Stimulated activated CD8-positive, alpha-beta memory T cell treated with anti-CD3 and anti-CD28 coated beads, Interleukin-15, amount 100 ng/mL, for 1 hour (primary cell): ENCODE measurements at places on chromosomes 1 and 21.

- no peak for DNase-seq
Observed at GRCh38 chr1:47661040-47661439, 223.2 kb downstream of the FOXD2 start.

- DNase-seq: no peak
Observed at GRCh38 chr1:29303201-29304024, 67.1 kb downstream of the PTPRU start.

DNA sequence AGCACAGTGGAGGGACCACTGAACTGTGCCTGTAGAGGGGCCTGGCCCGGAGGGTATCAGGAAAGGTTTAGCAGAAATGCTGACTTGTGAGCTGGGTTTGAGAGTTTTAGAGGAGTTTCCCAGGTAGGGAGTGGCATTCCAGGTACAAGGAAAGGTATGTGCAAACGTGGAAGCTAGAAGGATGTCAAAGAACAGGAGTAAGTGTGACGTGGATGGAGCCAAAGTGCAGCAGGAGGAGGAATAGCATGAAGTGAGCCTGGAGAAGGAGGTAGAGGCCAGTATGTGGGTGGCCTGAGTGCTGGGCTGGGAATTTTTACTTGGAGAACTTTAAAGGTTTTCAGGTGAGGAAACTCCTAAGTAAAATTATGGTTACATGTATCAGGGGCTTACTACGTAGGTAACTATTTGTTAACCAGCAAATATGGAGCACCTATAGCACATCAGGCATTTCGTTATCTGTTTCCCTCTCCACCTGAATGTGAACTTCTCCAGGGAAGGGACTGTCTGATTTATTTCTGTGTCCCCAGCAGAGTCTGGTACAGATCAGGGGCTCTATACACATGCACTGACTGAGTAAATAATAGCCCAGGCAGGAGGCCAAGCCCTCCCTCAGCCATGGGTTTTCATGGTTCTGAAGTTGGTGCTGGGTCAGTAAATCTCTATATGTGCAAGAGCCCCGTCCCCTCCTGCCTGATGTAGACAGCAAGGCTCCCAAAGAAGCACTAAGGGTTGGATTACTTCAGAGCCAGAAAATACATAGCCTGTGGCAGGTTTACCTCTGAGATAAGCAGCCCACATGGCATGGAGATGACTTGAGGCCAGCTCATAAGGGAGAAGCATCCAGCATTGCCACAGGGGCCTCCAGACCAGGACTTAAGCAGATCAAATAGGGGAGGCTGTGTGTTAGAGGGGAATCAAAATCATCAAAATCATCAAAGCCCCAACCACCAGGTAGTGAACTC, 43.4 kb downstream of the CDCP2 start:
- DNase-seq: no peak

DNA sequence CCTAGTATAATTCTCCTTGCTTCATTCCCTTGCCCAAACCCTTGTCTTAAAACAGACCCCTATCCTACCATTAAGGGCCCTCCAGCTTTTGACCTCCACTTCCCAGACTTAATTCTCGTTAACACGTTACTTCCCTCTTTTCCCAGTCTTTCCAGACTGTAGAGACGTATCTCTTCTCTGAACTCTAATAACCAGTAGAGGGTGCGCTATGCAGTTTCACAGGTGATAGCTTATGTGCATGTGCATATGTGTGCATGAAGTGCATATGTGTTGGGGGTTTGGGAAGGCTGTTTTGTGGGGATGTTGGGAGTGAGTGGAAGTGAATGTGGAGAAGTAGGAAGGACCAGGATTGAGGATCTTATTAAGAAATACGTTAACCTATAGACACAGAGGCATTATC, 78.1 kb upstream of the CCDC190 start:
- DNase-seq: no peak

DNA sequence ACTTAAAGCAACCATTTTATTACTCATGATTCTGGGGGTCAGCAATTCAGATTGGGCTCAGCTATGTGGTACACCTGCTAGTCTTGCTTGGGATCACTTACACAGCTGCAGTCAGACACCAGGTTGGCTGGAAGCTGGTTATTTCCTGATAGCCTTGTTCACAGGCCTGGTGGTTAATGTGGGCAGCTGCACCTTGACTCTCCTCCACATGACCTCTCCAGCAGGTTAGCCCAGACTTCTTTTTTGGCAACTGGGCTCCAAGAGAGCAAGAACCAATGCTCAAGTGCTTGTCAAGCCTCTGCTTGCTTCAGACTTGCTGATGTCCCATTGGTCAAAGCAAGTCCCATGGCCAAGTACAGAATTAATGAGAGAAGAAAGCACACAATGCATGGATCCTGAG, 11.8 kb upstream of the POGK start:
- DNase-seq: no peak

GRCh38 chr1:237938553-237938952, 47.8 kb upstream of the ZP4 start:
- DNase-seq: no peak
